ENCODE measurements at places on chromosomes 6 and 20.
A peak's percentile ranks its signal among the peaks of the same experiment; 100 is the strongest.

DNA sequence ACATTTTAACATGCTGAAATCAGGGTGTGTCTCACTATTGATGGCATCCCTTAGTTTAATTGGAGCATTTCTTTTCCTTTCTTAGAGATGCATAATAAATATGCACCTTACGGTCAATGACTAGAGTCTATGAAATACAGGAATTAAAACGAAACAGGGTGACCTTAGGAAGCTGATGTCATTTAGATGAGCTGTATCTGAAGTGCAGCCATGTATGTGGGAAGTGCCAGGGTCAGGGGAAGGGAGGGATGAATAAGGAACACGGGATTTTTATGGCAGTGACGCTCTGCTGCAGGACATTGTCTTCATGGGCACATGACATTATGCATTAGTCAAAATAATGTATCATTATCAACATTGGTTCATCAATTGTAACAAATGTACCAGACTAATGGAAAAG lies 84.0 kb downstream of the AGPAT4 start:
- DNase-seq, result no peak

- DNase-seq, result no peak
Measured at GRCh38 chr6:9806195-9806594, 608.7 kb downstream of the TFAP2A start.

DNA sequence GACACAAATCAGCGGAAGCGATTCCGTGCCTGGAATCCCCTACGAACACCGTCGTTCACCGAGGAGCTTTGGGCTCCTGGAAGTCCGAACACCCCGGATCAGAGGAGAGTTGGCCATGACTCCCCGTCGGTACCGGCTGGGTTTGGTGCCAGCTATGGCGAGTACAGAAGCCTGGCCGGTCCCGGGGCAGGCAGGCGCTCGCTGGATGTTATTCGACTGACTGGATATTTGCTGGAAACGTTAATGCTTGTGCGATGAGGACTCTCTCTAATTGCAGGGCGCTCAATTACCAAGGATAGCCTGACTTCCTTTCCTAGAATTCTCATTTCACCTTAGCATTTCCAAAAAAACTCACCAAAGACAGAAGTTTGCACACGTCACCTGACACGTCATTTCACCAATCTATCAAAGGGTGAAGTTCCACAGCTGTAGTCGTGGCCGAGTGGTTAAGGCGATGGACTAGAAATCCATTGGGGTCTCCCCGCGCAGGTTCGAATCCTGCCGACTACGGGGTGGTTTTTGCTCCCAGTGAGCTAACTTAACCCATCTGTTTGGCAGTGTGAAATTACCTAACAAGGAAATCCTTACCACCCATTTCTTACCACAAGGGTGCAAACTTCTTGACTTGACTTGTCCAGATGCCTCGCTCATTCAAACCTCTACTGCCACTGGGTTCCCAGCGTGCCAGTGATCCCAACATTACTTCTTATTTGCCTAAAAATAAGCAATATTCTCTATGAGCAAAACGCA lies 22.7 kb upstream of the ZNF184 start:
- DNase-seq, result peak; percentile 73

GRCh38 chr6:10633216-10633615 lies 61.2 kb downstream of the C6orf52 start:
- DNase-seq, result no peak

DNA sequence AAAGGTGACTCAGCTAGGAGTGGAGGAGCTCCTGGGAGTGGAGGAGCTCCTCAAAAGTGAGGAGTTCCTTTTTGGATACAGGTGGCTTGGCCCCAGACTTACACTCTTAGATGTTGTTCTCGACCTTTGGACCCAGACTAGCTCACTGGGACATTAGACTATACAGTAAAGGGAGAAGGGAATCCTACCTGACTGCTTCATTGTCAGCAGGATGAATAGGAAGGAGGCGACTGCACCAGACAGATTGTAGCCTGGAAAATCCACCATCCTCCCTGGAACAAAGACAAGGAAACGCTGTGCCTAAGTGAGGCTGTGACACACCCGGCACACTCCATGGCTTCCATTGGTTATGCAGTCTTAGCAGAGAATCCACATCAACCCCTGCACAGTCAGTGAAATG lies at the start of gene BTNL2:
BTNL2 (minus strand) TSS at position 325 of the 400 bp plus-strand sequence; CDS start at position 267, 58 bp downstream.
- DNase-seq, result no peak

Measured in activated CD4-positive, CD25-positive, alpha-beta regulatory T cell treated with anti-CD3 and anti-CD28 coated beads, Interleukin-2, amount 50 U/mL, for 72 hours (primary cell).